ENCODE measurements at places on chromosomes 1 and 21. TPM values are rescaled to one million over a fixed set of nuclear protein-coding genes. Genes with fewer than 3 reads are reported as not detected.

BEND5 gene
- total RNA-seq: 1.4 TPM

GPR3 gene
- total RNA-seq: 0.81 TPM

ZP4 gene
- total RNA-seq: not detected

XKR8 gene
- 6.3 TPM for total RNA-seq

LHX8 gene
- not detected for total RNA-seq

IGSF5 gene
- total RNA-seq: 0.95 TPM

LRRC53 gene
- not detected for total RNA-seq

ZSWIM5 gene
- 2.4 TPM for total RNA-seq

ATP1A2 gene
- total RNA-seq: 4.3 TPM

CAPZB gene
- 101 TPM for total RNA-seq

PDPN gene
- total RNA-seq: 22.7 TPM

OR2L5 gene
- total RNA-seq: not detected

PTGFR gene
- 5.9 TPM for total RNA-seq

ICOSLG gene
- total RNA-seq: 10.7 TPM

CELA3B gene
- total RNA-seq: not detected

KRTAP21-2 gene
- not detected for total RNA-seq

PLEKHA6 gene
- total RNA-seq: 15.4 TPM

CA6 gene
- 9.5 TPM for total RNA-seq

CELA2A gene
- total RNA-seq: not detected

KRTAP6-2 gene
- not detected for total RNA-seq

KCNE2 gene
- not detected for total RNA-seq

CLDN17 gene
- not detected for total RNA-seq

CHI3L2 gene
- total RNA-seq: 9.8 TPM

C1orf210 gene
- total RNA-seq: 4.3 TPM

LRRC71 gene
- not detected for total RNA-seq

SLC16A4 gene
- total RNA-seq: 1.9 TPM

KRTAP7-1 gene
- total RNA-seq: not detected

NES gene
- total RNA-seq: 4.0 TPM

SEMA4A gene
- 46.8 TPM for total RNA-seq

SPATA17 gene
- 0.10 TPM for total RNA-seq

SH3D21 gene
- total RNA-seq: 16.2 TPM

NUP133 gene
- total RNA-seq: 58.1 TPM

KCNH1 gene
- total RNA-seq: 1.1 TPM

GPX7 gene
- total RNA-seq: 7.5 TPM

TFAP2E gene
- 5.5 TPM for total RNA-seq

VCAM1 gene
- total RNA-seq: 0.34 TPM

PTPRU gene
- 46.7 TPM for total RNA-seq

SPRR2G gene
- total RNA-seq: 15.8 TPM

C1orf115 gene
- 24.5 TPM for total RNA-seq

CHIA gene
- total RNA-seq: not detected

S100A14 gene
- 531 TPM for total RNA-seq

LCE3D gene
- 3.7 TPM for total RNA-seq

CELA3A gene
- total RNA-seq: not detected

S100B gene
- 11.4 TPM for total RNA-seq

IGSF3 gene
- 59.2 TPM for total RNA-seq

MAP3K6 gene
- 85.4 TPM for total RNA-seq

AADACL4 gene
- not detected for total RNA-seq

All from suprapubic skin (tissue), 4 donors.